ENCODE measurements at places on chromosomes 4 and X.

- DNase-seq = no peak
Observed at GRCh38 chrX:66021765-66022631, 17.9 kb downstream of the VSIG4 start.

DNA sequence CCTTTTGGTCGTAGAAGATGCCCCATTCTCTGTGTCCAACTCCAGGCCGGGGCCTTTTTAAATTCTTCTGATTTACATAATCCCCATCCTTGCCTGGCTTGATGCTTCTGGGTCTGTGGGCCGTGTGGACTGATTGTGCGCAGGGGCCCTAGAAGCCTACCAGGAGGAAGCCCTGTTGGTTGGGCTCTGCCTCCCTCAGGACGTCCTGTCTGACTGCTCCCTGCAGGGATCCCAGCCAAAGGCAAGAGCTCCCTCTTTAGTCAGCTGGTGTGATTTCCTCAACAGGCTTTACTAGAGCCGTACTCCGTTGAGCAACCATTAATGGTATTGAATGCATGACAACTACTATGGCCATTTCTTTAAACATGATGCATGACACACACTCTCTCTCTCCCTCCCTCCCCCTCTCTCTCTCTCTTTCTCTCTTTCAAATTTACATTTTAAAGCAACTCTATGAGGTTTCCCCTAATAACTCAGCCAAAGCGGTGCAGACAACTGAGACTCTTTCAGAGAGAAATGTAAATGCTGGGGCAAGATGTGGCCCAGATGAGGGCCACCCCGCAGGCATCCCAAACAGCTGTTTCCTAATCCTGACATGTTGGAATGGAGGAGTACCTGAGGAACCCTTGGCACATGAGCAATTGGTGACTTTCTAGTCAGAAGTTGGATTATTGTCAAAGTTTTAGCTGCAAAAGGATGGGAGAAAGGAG is 117.3 kb downstream of the DRD5 start:
- DNase-seq = no peak

GRCh38 chr4:14924076-14924811 is 78.0 kb upstream of the CPEB2 start:
- no peak for DNase-seq

DNA sequence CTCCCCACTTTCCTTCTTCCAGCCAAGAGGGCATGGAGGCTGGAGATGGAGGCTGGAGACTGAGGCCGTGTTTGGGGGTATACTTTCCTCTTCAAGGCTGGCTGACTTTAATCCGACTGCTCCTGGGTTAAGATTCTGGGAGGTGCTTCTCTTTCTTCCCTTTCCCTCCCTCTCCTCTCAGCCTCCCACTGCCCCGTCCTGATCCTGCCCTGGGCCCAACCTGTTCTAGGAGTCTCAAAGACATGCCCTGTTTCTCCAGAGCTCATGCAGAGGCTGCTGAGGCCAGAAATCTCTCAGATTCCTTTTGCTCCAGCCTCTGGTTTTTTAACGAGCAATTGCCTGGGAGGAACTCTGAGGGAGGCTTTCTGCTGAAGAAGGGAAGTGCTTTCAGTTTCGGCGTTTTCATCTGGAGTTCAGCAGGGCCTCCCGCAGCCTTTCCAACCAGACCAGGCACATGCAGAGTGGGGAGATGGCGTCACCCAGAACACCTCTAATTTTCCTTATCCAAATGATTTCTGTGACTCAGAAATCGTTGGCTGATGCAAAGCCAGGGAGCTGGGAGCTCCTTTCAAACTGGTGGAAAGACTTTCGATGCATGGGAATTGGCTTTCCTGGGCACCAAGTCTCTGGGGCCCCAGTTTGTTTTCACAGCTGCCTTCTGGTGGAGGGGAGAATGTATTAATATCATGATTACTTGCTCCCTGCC is 34.5 kb upstream of the FAM9C start:
- no peak for DNase-seq

DNA sequence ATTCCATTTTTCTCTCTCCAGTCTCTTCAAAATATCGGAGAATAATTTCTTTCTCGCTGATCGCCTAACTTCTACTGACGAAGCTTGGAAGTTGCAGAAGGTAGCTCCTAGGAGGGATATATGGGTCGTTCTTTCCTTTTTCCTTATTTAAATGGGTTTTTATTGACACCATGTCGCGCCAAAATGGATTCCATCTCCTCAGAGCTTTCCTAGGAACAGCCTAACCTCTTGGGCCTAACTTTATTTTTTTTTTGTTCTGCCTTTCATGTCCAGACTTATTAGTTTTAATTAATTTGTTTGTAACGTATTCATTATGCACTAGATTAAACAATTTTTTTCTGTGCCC is 359.4 kb upstream of the ZCCHC13 start:
- no peak for DNase-seq

Data from naive thymus-derived CD8-positive, alpha-beta T cell (primary cell).